ENCODE measurements at places on chromosomes 11 and 22.

GRCh38 chr11:66950112-66950535 lies 8.1 kb downstream of the PC start:
- no peak for DNase-seq

GRCh38 chr22:45008751-45009605 lies 827 bp downstream of the PHF21B start:
- DNase-seq, result no peak

GRCh38 chr22:44567846-44568493 lies 69.9 kb upstream of the RTL6 start:
- peak; percentile 37 for DNase-seq

- DNase-seq, result no peak
Measured at GRCh38 chr11:112617977-112618826, 343.0 kb upstream of the NCAM1 start.

- DNase-seq, result no peak
Measured at GRCh38 chr11:92246630-92247029, 22.0 kb downstream of the FAT3 start.

GRCh38 chr22:47592791-47593190 lies 830.3 kb downstream of the TBC1D22A start:
- no peak for DNase-seq

- DNase-seq, result no peak
Measured at GRCh38 chr22:19114984-19115552, 7.1 kb downstream of the DGCR2 start.

GRCh38 chr11:92423115-92424034 lies 198.8 kb downstream of the FAT3 start:
- DNase-seq, result no peak

- no peak for DNase-seq
Measured at GRCh38 chr11:84465040-84465439, 1162.1 kb downstream of the DLG2 start.

DNA sequence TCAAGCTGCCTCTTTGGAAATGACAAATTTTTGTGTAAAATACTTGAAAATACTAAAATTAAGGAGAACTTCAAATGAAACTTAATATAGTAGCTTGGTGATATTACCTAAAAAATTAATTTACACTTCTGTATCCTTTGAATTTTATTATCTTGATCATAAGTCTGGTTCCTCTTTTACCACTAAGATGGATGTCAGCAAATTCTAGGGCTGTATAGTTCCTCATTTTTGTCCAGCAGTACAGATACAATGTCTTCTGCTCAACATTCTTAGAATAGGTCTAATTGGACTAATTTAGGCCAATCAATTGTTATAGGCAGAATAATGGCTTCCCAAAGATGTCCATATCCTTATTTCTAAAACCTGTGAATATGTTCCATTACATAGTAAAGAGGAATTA lies 1298.0 kb upstream of the RAG2 start:
- DNase-seq, result no peak

GRCh38 chr22:32775957-32776356 lies 25.5 kb upstream of the TIMP3 start:
- no peak for DNase-seq

DNA sequence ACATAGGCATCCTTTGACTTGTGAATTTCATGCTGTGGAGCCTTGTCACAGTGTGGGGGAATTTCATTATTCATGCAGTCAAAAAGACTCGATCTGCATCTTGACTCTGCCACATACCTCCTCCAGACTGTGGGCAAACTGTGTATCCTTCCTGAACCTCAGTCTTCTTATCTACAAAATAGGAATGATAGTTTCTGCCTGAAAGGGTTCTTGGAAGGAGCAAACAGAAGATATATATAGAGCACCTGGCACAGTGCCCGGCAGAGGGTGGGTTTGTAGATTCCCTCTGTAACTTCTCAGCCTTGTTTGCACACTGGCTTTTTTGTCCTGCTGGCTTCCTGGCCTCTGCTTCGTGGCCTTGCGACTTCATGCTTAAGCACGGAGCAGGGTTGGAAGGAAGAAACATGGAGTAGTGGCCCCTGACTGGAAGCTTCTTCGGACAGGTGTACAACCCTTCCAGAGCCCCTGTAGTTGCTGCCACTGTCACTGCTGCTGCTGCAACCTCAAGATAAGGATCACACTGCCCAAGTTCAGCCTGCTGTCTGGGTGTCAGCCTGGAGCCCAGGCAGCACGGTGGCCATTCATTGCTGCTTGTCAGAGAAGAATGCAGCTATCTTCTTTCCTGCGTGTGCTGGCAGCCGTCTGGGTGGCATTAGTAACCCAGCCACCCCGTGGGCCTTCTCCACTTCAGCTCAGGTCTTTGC lies 106.4 kb downstream of the MICAL2 start:
- no peak for DNase-seq

GRCh38 chr22:39958949-39959639 lies 1.1 kb upstream of the TMA7B start:
- DNase-seq, result no peak

- peak; percentile 66 for DNase-seq
Measured at GRCh38 chr11:69101115-69101791, 52.5 kb downstream of the TPCN2 start.

DNA sequence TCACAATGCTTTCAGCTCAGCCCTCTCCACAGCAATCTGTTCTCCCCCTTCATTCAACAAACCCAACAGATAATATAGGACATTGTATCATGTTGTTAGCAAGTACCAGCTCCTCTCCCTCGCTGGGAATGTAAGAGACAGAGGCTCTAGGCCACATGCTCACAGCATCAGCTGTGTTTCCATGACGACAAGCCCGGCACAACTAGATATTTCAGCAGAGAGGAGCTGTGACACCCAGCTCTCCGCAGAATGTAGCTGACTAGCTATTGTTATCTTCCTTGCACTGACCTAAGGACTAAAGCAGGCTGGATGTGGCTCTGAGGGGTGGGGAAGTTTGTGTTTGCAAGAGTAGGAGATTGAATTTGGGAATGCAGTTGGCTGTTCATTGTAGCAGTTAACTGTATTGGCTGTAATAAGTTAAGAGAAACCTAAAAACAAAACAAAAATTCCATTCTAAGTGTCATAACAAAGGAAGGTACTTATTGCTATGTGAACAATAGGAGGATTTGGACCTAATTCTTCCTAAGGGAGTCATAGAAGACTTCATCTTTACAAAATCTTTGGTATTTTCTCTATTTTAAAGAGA lies 28.0 kb upstream of the RRAS2 start:
- DNase-seq, result no peak

DNA sequence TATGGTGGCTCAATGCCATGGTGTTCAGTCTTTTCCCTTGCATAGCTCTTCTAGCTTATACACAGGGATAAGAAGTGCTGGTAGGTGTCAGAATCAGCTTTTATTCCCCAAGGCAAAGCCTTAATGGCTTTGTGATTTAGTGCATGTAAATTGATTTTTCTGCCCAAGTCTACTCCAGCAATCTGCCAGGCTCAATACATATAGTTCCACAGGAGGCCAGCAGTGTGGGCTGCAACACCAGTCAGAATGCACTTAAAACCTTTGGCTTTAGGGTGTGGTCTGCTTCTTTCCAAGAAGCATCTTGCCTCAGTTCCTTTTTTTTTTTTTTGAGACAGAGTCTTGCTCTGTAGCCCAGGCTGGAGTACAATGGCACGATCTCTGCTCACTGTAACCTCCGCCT lies 14.5 kb upstream of the CAPRIN1 start:
- no peak for DNase-seq

DNA sequence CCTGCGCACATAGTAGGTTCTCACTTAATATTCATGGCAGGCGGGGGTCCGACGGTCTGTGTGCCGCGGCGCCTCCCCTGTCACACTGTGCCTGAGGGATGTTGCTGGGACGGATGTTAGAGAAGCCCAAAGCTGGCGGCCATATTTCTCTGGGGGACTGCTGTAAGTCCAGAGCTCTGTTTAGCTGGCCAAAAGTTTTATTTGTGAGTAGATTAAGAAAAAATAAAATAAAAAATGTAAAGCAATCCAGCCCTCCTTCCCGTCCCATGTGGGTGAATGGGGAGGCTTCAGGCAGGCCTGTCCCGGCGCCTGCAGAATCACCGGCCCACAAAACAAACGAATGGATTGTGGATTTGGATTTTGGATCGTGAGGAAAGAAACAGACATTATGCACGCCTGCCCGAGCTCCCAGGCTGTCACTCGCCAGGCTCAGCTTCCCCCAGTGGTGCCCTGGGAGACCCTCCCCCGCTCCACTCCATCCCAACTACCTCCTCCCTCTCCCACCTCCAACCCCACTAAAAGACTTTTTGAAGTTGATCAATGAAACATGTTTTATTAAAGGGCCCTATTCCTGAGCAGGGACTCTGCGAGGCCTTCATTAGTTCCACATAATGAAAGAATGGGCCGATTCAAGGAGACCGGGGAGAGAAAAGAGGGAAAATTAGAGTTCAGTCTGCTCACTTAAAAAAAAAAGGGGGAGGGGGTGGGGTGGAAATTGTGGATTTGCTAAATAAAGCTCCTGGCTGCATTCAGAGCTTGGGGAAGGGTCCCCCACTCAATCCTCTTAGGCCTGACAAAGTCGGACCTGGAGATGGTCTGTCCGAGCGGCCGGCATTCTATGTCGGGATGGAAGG lies 20.4 kb upstream of the SCUBE1 start:
- no peak for DNase-seq

DNA sequence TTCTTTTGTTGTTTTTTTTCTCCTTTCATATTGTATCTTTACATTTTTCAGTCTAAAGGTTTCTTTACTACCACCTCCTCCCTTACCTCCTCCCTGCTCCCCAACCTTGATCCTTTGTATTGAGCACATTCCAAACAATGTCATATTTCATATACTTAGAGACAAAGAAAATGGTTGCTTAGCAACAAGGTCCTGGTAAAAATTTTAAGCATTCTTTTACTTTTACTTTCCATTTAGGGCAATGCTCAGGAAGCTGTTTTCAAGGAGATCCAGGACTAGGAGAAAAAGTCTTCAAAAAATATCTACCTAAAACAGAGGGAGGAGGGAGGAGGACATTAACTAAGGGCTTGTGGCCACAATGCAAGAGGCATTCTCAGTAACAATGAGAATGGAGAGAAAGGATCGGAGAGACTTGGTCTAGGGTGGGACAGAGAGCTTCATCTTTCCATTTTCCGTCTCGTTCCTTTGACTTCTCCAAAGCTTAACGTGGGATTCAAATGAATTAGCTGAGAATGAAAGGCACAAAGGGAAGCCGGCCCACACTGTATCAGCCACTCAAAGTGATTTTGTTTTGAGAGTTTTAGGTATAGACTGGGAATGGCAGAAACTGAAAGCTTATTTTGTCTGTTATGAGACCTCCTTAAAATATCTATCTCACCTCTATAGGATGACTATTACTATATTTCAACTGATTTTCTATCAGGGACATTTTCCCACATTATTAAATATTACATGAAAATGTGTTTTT lies 455.7 kb downstream of the RAB38 start:
- no peak for DNase-seq

DNA sequence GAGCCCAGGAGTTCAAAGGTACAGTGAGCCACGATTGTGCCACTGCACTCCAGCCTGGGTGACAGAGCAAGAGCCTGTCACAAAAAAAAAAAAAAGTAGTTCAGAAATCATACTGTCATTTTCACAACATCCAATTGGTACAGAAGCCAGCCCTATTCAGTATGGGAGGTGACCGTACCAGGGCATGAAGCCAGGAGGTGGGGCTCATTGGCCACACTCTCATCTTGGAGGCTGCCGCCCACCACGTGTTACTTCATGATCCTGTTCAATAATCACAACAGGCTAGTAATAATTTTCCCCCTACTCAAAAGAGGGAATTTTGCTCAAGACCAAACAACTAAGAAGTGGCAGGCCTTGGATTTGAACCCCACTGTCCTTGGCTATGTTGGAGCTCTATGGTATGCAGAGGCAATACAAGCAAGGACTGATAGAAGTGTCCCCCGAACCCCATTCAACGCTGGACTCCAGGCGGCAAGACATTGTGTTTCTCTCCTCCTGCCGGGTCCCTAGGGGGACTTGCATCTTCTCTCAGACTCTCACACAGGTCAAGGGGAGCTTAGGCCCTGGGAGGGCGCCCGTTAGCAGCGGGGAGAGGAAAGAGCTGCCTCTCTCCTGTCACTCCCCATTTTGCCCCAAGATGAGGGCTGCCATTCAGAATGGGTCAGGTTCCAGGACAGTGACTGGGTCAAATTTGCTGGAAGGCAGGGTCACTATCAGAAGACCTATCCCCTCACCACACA lies 40.2 kb upstream of the EMID1 start:
- no peak for DNase-seq

DNA sequence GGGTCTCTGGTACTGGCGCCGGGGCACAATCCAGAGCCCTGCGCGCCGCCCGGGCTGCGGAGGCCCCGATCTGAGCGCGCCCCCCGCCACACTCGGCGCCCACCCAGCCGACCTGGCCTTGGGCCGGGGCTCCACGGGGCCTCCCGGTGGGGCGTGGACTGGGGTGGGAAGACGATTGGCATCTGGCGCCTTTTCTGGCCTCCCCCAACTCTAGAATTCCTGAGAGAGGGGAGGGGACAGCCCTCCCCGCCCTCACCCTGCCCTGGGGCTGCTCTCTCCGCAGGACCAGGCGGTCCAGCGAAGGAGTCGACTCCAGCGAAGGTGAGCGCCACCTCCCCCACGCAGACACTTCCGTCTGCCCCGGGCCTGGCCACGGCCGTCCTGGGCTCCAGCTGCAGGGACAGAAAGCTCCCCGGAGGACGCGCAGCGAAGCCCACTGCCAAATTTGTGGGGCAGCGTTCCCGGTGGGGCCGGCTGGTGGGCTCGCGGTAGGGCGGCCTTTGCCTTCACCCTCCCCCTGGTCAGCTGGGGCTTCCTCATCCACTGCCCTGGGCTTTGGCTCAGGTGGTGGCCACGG lies 593 bp downstream of the SSH3 start:
- no peak for DNase-seq

DNA sequence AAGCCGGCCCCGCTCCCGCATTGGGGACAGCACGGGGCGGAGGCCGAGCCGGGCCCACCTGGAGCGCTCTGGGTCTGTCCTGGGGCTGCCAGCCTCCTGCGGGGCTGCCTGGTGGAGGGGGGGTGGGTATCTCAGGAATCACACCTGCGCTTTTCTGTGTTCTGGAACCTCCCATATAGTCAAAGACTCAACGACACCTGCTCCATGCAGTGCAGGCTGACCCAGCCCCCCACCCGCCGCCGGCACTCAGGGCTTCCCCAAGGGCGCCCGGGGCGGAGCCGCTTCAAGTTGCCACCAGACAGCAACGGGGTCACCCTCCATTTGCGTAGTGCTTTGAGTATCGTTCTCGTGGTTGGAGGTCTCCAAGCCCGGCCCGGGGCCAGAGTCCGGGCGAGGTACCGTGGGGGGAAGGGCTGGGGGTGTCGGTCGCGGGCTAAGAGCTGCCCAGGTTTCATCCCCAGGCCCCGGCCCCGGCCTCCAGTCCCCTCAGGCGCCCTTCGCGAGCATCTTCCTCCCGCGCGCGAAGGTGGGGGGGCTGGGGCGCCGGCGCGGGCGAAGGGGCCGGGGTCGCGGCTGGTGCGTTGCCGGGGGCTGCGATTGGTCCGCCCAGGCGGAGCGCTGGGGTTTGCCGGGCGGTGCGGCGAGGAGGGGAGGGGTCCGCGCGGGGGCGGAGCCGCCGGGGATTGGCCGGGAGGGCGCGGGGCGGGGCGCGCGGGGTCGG lies 6.6 kb downstream of the TSPAN4 start:
- DNase-seq, result no peak

- DNase-seq, result no peak
Measured at GRCh38 chr11:116881143-116881542, 43.7 kb upstream of the APOA1 start.

GRCh38 chr22:40975366-40975765 lies 24.2 kb downstream of the RBX1 start:
- DNase-seq, result no peak
